ENCODE measurements at places on chromosomes 7 and 10.
A peak's percentile ranks its signal among the peaks of the same experiment; 100 is the strongest.

- no peak for DNase-seq
Measured at GRCh38 chr7:31933481-31933880, 136.7 kb downstream of the PDE1C start.

- DNase-seq, result no peak
Measured at GRCh38 chr10:98620503-98620902, 173.8 kb upstream of the HPS1 start.

DNA sequence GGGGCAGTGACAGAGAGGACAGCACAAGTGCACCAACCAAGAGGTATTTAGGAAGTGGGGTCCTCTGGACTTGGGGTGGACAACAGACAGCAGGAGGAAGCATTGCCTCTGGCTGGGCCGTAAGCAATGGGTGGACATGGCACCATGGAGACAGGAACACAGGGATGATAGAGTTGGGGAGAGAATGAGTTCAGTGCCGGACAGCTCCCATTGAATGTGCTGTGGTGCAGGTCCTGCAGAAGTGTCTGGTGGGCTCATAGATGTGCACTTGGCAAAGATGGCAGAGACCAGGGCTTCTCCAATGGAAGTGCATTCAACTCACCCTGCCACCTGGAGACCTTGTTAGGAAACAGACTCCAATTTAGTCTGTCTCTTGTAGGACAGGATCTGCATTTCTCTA lies 341.5 kb upstream of the ZMIZ1 start:
- DNase-seq, result no peak

DNA sequence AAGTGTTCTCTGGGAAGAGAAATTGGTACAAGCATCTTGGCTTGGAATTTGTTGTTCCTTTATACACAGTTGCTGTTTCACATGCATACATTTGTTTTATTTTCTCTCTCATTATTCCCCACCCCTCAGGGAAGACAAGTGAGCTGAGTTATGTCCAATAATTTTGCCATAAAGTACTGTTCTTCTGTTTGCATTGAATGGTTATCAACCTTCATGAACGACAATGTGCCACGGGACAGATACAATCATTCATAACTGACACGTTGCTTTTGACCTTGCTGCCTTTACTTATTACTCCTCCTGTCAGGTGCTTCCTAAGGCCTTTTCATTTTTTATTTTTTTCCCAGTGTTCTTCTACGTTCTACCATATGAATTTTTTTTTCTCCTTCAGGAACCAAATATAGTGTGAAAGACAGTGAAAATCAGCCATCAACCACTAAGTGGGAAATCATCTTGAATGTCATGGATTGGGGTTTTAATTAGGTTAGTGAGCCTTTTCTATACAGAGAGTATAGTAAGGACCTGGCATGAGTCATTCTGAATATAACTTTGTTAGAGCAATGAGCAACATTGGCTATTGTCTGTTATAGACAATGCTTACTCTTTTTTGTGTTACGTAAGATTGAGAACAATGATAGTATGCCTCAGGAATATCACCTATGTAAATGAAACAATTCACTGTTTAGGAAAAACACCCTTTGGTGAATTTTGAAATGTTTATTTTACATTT lies 383.2 kb downstream of the MALRD1 start:
- no peak for DNase-seq

DNA sequence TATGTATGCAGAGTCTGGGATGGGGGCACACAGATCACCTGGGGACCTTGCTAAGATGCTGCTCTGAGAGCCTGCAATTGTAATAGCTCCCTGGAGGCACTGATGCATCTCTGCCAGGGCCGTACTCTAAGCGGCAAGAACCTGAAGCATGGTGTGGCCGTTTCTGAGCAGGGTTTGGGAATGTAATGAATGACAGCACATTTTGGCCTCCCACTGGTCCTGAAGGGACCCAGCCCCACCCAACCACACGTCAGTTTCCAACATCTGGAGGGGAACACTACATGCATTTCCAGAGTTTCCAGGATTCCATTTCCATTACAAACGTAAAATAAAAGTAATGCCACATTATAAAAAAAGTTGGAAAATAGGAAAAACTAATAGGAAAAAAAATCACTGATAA lies 14.0 kb downstream of the ZCCHC24 start:
- peak; percentile 48 for DNase-seq

GRCh38 chr7:152341039-152341913 lies 94.5 kb downstream of the KMT2C start:
- no peak for DNase-seq

- no peak for DNase-seq
Measured at GRCh38 chr10:71725998-71726579, 6.5 kb upstream of the C10orf105 start.

DNA sequence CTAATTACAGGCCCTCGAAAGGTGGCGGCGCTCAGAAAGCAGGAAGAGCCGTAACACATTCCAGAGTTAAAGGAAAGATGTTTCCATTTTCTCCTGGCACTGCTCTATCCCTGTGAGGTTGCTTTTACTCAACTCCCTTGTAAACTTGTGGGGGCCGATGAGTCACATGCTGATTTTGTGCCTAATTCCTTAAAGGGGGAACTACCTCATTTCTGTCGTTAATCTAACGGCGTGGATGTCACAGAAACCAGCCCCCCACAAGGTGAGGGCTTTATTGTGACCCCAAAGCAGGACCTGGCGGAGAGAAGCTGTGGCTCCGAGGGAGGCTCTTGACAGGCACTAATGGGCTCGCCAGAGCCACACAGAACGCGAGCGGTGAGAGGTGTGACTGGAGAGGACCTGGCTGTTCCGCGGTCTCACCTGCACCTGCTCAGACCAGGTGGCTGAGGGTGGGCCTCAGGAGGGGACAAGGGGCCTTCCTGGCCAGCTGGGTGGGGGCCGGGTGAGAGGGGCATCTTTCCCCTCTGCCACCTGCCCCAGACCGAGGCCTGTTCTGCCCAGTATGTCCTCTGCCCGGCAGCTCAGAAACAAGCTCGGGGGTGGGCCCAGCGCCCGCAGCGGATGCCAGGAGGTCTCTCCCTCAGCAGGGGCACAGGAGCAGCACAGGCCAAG lies 50.9 kb downstream of the CALML3 start:
- DNase-seq, result no peak

GRCh38 chr7:140156460-140157080 lies 20.2 kb downstream of the KDM7A start:
- DNase-seq, result no peak

- DNase-seq, result no peak
Measured at GRCh38 chr10:96269438-96270300, 1.7 kb downstream of the BLNK start.

DNA sequence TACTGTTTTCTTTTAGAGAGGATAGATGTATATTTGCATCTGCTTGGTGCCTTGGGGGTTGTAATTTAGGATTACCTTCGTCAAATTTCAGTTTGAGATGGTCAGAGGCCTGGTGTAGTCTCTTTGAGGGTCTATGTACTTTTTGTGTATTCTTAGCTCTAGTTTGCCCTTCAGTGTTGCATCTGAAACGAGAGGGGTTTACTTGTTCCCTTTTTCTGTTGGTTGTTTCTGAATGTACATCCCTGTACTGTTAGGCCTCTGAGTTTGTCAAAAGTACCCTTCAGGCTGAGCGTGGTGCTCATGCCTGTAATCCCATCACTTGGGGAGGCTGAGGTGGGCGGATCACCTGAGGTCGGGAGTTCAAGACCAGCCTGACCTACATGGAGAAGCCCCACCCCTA lies 60.0 kb downstream of the MLLT10 start:
- DNase-seq, result no peak

DNA sequence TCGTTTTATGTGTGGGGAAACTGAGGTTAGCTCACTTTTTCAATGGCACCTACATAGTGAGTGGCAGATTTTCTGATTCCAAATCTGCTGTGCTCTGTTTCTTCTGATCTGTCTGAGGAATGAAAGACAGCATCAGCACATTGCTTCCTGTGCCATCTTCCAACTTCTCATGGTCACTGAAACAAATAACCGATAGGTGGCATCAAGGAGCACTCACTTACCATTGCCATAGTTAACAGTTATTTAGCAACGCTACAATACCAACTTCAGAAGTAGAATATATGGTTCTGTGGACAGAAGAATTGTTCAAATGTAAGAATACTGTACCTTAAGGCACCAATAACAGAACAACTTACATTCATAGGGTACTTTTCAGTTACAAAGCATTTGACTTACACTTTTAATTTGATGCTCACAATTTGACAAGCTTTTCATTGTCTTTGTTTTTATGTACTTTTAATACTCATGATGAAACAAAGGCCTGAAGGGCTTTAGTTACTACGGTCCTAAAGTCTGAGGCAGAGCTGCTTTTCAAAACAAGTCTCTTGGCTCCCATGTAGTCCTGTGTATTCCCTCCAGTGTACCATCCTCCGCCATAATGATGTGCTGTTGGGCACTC lies 228.9 kb upstream of the TCF7L2 start:
- no peak for DNase-seq

DNA sequence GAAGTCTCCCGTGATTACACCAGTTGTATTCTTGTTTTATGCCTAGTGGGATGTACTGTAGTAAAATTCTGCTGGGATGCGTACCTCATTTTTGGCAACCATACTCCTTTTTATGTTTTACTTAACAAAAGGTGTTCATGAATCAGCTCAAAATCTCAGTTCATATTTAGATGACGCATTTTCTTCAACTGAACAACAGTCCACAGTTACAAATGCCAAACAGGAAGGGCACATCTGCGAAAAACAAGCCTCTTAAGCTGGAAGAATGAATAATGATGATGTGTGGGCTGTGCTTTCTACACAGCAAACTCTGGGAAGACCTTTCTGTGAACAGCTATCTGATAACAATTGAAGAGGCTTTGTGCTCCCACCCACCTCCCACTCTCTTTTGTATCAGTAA lies 68.4 kb upstream of the NRBF2 start:
- no peak for DNase-seq

- no peak for DNase-seq
Measured at GRCh38 chr7:120165227-120165626, 107.7 kb upstream of the KCND2 start.

DNA sequence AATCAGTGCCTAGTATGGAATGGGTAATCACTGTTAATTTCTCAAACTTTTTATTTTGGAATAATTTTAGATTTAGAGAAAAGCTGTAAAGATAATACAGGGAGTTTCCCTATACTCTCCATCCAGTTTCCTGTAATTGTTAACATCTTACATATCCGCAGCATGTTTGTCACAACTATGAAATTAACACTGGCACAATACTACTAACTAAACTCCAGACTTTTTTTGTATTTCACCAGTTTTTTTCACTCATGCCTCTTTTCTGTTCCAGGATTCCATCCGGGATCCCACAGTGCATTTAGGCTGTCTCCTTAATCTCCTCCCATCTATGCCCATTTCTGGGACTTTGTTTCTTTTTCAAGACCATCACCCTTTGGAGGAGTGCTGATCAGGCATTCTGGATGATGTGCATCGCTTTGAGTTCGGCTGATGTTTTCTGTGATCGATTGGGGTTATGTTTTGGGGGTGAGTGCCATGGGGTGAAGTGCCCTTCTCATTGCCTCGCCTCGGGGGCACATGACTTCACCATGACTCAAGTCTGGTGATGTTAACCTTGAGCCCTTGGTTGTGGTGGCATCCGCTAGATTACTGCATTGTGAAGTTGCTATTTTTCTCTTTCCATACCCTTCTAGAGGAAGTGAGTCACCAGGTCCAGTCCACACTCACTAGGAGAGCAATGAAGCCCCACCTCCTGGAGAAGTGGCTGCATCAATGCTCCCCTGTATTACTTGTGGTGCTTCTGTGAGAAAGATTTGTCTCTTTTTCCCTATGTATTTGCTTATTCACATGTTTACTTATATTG lies 43.9 kb upstream of the GRB10 start:
- DNase-seq, result no peak

DNA sequence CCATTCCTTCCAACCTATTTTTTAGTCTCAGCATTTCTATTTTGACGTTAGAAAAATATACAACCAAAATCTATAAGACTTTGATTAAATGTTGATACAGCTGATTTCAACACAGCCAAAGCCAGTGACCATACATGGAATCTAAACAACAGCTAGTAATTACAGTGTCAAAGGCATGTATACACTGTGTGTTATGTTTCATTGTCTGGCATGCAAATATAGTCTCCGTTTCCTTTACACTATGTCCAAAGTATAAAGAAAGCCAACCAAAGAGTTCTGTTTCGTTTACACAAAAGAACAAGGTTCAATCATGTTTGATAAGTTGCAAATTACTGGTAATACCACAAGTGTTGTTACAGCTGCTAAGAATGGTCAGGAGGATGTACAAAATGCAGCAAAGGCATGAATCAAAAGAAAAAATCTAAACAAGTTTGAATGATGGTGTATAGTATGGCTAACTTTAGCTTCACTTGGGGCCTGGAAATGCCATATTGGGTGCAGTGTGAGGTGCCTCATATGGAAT lies 268.3 kb upstream of the FERD3L start:
- no peak for DNase-seq

DNA sequence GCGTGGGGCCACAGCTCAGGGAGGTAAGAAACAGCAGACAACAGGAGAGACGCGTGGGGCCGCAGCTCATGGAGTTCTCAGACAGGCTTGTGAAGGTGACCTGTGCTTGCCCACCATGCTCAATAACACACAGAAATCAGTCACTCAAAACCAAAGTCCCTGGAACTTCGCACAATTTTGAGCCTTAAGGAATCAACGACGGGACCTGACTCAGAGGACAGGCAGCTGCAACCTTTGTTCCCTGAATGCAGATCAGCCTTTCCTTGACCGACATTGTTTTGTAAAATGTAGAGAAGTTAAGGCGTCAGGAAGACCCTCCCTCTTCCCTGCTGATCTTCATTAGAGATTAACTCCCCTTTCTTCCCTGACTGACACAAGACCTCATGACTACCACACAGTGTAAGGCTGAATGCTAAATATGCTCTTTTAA lies 8.5 kb upstream of the KNDC1 start:
- DNase-seq, result no peak

DNA sequence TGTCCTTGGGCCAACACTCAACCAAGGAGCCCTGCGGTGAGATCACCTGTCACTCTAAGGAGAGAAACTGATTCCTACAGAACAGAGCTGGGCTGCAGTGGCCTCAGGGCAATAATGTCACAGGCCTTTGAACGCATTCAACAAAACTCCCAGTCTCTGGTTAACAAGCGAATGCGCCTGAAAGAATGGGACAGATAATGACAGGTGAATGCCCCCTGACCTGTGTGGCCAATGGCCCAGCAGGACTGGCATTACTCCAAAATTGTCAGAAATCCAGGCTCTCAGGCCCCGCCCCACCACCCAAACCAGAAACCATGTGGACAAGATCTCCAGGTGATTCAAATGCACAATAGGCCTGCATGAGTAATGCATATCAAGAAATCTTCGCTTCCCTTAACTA lies 277.7 kb upstream of the KLF6 start:
- no peak for DNase-seq

DNA sequence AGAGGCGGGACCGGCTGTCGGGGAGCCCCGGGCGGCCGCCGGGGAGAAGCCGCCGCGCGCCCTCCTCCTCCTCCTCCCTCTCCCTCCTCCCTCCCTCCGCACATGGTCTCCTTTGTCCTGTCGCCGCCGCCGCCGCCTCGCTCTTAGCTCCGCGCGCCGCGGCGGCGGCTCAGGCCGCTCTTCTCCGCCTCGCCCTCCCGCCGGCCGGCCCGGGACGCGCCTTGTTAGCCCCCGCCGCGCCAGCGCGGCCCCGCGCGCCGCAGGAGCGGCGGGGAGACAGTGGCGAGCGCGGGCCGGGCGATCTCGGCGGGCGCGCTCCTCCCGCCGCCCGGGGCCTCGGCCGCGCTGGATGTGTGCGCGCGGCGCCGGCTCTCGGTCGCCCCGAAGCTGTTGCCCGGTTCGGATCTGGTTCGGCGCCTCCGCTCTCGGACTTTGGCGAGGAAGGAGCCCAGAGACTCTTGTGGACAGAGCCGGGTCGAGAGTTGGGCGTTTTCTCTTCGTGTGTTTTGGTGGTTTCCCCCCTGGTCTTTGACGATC lies 437.4 kb upstream of the GALNT17 start:
- DNase-seq, result peak; percentile 38

GRCh38 chr7:1243964-1244416 lies 11.3 kb downstream of the UNCX start:
- peak; percentile 8 for DNase-seq
